ENCODE measurements at places on chromosomes 2 and 18.

DNA sequence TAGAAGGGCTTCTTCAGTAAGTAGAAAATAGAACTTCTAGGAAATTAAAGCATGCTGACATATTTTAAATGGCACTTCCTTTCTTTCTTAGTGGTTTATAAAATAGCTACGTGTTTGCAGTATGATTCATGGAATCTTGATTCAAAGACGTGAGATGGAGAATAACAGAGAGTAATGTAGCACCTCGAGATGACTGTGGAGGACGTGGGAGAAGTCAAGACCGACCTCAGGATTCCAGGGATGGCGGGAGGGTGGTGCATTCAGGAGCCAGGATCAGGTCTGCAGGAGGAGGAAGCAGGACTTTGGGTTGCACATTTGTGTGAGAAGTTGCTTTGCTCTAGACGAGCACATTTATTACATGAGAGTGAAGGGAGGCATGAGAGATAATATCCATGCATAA is 56.0 kb downstream of the DCDC2C start:
- DNase-seq, result no peak

GRCh38 chr2:26584656-26585055 is 56.5 kb downstream of the CIB4 start:
- no peak for DNase-seq

GRCh38 chr18:46481048-46481846 is 175.8 kb downstream of the LOXHD1 start:
- DNase-seq, result peak; percentile 46

GRCh38 chr2:150355440-150355839 is 132.0 kb downstream of the RND3 start:
- DNase-seq, result no peak

DNA sequence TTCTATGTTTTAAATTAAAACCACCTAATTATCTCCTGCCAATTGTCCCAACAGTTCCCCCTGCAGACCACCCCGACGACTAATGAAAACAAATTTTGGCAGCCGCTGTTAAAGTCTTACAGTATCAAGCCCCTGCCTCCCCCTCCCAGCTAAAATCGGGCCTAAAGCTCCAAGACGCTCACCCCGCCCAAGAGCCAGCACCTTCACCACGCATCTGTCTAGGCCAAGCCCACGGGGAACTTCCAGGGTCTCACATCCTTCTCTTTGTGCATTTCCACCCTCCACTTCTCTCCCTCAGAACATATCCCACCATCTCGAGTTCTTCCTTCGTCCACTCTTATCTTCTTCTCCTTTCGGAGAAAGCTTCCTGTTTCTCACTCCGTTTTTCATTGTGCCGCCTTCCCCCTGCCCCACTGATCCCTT is 445 bp downstream of the PRPF40A start:
- DNase-seq, result peak; percentile 27

- no peak for DNase-seq
These were observed 153.4 kb downstream of the MGAT5 start for GRCh38 chr2:134407154-134407890.

DNA sequence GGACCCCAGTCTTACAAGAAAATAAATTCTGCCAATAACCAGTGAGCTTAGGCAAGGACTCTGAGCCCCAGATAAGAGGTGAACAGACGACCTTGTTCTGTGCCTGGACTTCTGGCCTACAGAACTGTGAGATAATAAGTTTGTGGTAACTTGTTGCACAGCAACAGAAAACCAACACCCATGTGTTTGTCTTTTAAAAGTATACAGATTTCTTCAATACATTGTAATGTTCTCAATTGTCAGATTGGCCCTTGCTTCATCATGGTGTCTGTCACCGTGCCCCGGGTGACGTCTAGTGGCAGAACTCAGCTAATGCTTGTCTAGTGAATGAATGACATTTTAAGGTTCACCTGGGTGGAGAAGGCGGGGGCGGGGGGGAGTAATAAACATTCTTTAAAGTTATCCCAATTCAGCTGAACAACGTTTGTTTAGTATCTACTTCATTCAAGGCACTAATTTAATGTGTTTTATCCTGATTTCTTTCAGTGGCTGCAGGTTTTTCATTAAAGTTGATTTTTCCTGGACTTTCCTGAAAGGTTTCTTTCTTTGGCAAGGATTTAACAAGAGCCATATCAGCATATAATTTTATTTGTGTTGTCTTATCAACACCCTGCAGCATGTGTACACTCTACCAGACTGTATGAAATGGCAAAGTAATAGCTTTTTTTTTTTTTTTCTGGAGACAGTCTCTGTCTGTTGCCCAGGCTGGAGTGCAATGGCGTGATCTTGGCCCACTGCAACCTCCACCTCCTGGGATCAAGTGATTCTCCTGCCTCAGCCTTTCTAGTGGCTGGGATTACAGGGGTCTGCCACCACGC is 123.8 kb upstream of the DLX2 start:
- DNase-seq, result no peak

GRCh38 chr2:49028101-49028500 is 126.2 kb downstream of the FSHR start:
- no peak for DNase-seq

DNA sequence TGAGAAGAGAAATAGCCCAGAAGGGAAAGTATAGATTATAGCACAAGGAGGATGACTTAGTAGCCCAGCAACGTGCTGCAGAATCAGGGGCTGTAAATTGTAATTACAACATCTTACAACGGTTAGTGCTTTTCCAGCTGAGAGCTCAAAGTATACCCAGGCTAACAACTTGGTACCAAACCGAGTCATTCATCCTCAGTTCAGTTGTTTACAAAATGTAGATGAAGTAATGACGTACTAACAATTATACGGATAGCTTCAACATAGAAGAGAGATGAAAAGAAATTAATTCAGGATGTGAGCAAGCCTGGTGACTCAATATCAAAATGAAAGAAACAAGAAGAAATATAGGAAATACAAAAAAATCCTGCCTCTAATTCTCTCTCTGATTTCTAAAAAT is 99.2 kb downstream of the DYNAP start:
- no peak for DNase-seq

- no peak for DNase-seq
These were observed 7.3 kb downstream of the PROKR1 start for GRCh38 chr2:68650645-68651044.

GRCh38 chr2:238562446-238562845 is 135.7 kb downstream of the ASB1 start:
- DNase-seq, result no peak

- no peak for DNase-seq
These were observed 994.0 kb downstream of the TSN start for GRCh38 chr2:122749405-122749804.

- no peak for DNase-seq
These were observed 144.5 kb downstream of the CYP26B1 start for GRCh38 chr2:72003124-72003523.

GRCh38 chr18:80046011-80046410 is 11.8 kb downstream of the RBFA start:
- DNase-seq, result no peak

DNA sequence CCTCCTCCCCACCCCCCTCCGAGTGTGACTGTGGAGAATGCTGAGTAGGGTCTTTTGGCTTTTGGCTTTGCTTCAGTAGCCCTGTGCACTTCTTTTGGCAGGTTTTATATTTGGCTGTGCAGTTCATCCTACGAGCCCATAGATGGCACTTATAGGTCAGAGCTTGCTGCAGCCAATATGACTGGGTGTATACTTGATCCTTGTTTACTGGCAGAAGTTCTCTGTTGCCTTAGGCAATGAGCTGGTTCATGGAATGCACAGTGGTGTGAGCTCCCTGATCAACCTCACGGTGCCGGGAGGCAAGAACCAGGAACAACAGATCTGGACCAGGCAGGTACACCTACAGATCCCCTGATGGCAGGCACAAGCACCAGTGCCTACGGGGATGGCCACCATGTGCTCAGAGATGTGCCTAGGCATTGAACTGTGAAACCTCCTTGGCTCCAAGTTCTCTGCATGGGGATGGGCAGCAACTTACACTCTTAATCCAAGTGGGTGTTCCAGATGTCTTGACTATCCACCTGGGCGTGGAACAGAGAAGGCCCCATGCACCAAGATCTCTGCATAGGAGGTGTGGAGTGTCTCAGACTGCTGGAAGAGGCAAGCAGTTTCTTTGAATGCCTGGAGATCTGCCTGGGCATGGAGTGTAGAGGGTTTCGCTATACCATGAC is 190.4 kb downstream of the KIAA1328 start:
- DNase-seq, result peak; percentile 49

GRCh38 chr2:143607231-143608062 is 478.2 kb downstream of the ARHGAP15 start:
- DNase-seq, result no peak

DNA sequence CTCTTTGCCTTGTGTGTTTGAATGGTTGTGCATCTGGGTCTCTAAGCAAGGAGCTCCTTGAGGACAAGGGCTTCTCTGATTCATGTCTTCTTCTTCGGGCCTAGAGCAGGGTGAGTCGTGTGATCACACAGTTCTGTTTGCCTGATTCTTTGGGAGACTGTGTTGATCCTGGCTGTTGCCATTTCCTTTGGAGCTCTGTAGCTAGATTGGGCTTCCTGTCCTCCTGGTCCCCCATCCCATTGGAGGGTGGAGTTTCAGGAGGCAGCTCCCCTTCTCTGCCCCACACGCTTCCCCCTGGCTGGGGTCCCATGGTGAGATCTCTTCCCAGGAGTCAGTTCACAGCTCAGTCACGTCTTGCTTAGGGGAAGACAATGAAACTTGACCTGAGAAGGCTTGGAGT is 92.8 kb downstream of the TRIB2 start:
- DNase-seq, result no peak

- DNase-seq, result no peak
These were observed 86.6 kb upstream of the TMEM247 start for GRCh38 chr2:46392561-46393346.

GRCh38 chr2:147428120-147428747 is 416.6 kb upstream of the ACVR2A start:
- DNase-seq, result no peak

DNA sequence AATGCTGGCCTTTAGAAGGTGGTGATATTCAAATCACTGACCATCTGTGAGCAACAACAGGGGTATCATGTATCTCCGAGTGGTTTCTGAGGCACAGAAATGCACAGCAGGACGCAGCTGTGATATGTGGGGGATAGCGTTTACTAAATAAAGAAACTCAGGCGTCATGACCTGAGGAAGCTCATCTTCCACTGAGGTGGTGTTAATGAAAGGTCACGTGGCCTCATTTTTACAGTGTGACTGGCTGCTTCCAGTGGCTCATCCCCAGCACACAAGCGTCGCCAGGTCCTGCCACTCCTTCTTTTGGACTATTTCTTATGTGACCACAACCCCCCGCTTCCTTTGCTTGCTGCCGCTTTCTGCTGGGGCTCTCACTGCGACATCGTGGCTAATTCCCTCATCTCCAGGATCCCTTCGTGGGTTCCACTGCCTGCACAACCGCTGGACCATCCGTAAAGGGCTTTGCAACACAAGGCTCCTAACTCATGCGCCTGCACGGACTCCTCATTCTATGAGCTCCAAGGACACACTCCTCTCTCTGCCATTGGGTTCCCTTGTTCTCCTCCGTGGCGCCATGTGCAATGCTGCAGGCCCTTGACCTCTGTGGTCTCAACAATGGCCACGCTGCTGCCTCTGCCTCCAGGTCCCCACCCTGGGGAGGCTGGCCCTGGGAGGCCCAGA is 109.3 kb downstream of the MBP start:
- DNase-seq, result no peak

- DNase-seq, result no peak
These were observed 94.0 kb upstream of the ITGA6 start for GRCh38 chr2:172333235-172333977.

GRCh38 chr18:10723496-10723895 is 197.7 kb downstream of the NAPG start:
- no peak for DNase-seq

- DNase-seq, result no peak
These were observed 103.5 kb downstream of the ANKRD44 start for GRCh38 chr2:197207106-197207505.

Measured in NCI-H2081 (cell line).